Fibroblast of skin of back (primary cell): ENCODE measurements at places on chromosomes 6 and 20.

GRCh38 chr6:167464177-167464576 lies 139.3 kb downstream of the TTLL2 start:
- no peak for DNase-seq

DNA sequence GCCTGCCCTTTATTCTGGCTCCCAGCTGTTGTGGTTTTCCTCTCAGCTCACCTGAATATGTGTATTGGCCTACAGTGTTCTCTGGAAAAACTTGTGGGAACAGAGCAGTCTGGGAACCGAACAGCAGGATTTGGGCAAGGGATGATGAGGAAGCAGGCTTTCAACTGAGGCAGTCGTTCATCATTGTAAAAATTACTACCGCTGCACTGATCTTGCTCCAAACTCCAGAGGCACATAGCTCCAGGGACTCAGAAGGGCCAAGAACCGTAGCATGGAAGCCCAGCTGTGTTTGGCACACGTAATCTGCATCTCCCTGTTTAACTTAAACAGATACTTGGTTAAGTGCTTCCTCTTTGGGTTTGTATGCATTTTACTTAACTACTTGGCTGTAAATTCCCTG lies 48.3 kb upstream of the EEF1A1 start:
- DNase-seq, result no peak

- DNase-seq, result no peak
Measured at GRCh38 chr20:18019068-18019467, 38.6 kb downstream of the OVOL2 start.

- no peak for DNase-seq
Measured at GRCh38 chr20:56601166-56601565, 27.9 kb upstream of the TFAP2C start.

DNA sequence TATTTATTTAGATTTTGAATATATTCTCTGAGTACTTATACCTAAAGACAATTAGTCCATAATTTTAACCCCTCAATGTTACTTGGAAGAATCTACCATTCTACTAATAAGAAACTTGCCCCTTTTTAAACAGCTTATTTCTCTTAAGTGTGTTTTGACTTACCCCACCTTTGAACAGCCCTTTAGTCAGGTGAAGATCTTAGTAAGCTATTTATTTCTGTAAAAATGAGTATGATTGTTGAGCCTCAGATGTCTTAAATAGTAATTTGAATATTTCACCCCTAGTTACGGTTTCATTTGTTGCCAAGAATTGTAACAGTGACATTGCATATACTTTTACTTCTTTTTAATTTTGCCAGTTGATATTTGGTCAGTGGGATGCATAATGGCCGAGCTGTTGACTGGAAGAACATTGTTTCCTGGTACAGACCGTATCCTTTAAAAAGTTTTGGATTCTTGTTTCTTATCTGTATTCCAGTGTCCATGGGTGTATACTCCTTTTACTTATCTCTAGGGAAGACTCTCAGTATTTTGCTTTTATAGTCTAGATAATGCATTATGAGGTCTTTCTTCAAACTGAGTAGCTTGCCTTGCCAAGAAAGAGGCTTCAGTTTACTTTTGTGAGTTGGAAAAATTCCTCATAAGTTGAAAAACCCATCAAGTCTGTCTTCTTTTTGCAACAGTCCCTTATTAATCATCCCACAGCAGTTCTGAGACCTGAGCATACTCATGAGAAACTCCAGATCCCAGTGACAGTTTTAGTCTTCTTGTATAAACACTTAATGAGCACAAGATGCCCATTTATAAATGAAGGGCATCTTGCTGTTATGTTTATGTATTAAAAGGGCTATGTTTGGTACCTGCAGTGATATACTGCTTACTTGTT lies 48.8 kb downstream of the MAPK14 start:
- no peak for DNase-seq

DNA sequence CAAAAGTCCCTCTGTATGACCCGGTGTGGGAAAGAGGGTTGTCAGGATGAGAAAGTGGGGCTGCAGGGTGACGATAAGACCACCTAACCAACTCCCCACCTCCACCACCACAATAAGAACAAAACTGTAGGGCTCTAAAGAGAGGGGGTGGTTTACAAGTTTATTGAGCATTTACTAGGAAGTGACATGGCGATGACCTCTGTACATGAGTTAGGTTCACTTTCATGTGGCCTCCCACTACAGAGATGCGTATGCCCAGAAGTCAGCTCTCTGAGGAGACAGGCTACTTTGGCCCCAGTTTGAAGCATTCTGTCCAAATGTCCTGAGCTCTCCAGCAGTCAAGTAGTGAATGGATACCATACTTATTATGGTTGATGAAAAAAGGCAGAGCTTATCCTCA lies 28.7 kb upstream of the PI16 start:
- DNase-seq, result no peak

DNA sequence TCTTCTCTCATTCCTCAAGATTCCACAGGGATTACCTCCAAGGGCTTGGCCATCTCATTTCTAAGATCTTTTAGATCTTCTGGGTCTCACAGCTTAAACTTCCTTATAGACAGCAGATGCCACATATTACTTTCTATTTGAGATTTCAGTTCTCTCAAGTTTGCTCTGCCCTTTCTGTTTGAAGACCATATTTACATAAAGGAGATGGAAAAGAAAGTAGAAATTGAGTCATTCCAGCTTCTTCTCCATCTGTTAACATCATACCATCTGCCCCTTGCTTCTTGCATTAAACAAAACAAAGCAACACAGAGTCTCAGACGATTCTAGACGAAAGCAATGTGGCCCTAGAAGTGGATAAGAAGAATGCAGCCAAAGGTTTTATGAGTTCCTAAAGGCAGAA lies 203.4 kb downstream of the TTLL2 start:
- DNase-seq, result no peak

- no peak for DNase-seq
Measured at GRCh38 chr6:156273065-156273711, 504.0 kb upstream of the ARID1B start.

- peak; percentile 58 for DNase-seq
Measured at GRCh38 chr6:17167327-17167979, 65.6 kb downstream of the STMND1 start.

- no peak for DNase-seq
Measured at GRCh38 chr6:157599191-157599590, 218.2 kb downstream of the ZDHHC14 start.

- no peak for DNase-seq
Measured at GRCh38 chr6:7216941-7217621, 95.9 kb downstream of the SSR1 start.

DNA sequence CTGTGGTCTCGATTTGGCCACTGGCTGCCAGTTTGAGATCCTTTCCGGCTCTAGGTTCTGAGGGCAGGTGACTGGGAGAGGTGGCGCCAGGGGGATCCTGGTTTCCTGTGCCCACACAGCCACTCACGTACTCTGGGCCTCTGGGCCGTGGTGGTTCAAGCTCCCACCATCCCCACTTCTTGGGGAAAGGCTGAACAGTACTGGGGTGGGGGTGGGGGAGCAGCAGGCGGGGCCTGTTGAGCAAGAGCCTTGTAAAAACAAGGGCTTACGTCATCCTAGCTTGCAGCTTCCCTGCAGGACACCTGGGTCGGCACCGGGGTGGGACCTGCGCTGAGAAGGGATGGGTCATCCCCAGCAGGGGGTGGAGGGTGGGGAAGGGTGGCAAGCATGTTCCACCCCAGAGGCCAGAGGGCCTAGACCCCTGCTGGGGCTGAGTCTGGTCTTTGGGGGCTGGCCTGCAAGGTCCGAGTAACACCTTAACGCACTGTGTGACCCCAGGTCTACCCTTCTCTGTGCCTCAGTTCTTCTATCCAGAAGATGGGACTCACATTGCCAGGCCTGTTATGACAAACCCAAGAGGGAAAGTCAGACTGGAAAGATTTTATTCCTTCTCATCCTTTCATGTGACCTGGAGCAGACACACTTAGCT lies 3.1 kb upstream of the CEBPB start:
- DNase-seq, result peak; percentile 23

DNA sequence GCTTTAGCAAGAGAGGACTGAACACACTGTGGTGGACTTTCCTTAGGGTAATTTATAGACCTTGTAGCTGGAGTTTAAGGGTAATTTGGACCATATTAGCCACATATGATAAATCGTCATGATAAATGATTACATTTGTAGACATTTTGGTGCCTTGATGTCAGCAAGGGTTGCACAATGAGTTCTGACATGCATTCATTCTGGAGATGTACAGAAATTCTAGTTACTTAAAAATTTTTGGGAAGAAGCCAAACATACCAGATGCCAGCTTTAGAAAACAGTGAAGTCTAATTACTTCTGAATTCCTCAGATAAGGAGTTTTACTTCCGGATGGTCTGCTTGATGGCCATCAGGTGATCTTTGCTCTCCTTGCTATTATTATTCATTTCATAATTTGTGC lies 653.1 kb downstream of the TBC1D32 start:
- DNase-seq, result no peak

GRCh38 chr20:828987-829386 lies 4.5 kb upstream of the FAM110A start:
- no peak for DNase-seq

DNA sequence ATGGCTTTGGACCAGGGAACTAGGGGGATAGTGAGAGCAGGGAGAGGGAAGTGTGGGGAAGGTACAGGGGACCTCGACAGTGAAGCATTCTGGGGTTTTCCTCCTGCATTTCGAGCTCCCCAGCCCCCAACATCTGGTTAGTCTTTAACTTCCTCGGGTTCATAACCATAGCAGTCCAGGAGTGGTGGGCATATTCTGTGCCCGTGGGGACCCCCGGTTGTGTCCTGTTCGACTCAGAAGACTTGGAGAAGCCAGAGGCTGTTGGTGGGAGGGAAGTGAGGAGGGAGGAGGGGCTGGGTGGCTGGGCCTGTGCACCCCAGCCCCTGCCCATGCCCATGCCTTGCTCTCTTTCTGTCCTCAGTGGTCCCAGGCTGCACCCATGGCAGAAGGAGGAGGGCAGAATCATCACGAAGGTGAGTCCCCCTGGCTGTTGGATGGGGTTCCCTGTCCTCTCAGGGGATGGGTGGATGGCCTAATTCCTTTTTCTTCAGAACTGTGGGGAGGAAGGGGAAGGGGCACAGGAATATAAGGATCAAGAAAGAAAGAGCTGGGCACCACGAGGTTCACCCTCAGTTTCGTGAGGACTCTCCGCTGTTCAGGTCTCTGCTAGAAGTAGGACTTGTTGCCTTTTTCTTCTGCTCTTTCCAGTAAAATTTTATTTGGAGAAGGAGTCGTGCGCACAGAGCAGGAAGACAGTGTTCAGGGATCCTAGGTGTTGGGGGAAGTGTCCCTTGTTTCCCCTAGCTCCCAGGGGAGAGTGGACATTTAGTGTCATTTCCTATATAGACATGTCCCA lies 4.2 kb downstream of the VEGFA start:
- DNase-seq, result no peak

DNA sequence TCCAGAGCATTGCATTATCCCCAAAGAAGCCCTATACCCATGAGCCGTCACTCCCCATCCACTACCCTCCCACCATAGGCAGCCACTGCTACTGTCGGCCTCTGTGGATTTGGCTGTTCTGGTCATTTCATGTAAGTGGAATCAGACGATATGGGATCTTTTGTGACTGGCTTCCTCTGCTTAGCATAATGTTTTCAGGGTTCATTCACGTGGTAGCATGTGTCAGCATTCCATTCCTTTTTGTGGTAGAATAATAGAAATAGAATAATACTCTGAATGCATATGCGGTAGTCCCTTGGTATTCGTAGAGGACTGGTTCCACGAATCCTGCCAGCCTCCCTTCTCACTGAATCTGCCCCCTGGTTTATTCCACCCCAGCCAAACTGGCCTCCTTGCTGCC lies 402.6 kb upstream of the SULF2 start:
- peak; percentile 86 for DNase-seq

GRCh38 chr6:8000188-8000596 lies 64.0 kb downstream of the BLOC1S5 start:
- peak; percentile 43 for DNase-seq

DNA sequence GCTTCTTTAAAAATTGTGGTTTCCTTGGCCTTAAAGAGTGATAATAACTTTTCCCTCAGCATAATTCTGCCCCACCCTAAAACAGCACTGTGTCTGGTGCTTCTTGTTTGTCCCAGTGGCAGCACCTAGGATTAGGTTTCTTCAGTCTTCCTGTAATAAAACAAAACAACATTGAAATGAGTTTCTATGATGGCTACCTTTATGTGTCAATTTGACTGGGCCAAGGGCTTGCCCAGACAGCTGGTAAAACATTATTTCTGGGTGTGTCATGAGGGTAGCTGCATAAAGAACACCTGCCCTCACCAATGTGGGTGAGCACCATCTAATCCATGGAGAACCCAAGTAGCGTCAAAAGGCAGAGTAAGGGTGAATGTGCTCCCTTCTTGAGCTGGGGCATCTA lies 117.8 kb downstream of the QRSL1 start:
- DNase-seq, result no peak

GRCh38 chr20:52313341-52313963 lies 121.9 kb upstream of the ZFP64 start:
- DNase-seq, result peak; percentile 50

DNA sequence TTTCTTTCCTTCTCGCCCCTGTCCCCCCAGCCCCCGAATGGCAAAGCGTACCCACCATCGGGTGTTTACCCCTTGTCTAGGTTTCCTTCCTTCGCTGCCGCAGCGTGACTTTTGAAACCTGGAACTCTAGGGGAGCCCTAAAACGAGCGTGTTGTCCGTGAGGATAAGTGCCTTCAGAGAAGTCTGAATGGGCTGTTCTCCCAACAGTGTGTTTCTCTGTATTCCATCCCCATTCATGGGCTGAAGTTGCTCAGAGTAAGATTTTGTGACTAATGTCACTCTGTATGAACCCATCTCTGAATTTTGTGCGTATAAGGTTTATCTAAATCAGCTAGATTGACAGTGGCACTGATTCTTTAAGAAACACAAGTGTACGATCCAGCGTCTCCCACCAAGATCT lies 949 bp downstream of the MACROD2 start:
- DNase-seq, result no peak

- no peak for DNase-seq
Measured at GRCh38 chr20:63058696-63059335, 52.1 kb upstream of the BHLHE23 start.

DNA sequence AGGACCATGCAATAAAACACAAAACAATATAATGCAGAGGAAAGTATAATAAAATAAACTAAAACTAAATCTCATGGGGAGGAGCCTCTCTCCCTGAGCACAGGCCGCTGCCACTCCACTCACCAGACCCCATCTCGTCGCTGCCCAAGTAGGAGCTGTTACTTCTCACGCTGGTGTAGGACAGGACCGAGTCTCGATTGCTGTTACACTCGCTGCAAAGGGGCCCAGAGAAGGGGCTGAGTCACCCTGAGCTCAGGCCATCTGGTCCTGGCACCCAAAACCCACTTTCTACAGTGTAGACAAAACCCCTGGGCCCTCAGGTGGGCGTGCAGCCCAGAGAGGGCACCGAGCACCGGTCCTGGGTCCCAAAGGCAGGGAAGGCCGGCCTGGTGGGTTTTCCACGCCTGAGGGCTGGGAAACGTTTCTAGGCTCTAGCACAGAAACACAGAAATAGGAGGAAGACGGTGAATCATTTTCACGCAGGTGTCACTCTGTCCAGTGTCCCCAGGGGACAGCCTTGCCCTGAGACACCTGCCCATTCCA lies 183.4 kb downstream of the PREX1 start:
- DNase-seq, result no peak

GRCh38 chr6:88611721-88612120 lies 351.7 kb downstream of the RNGTT start:
- DNase-seq, result no peak
